ENCODE measurements at places on chromosomes 4 and X. TPM values are rescaled to one million over a fixed set of nuclear protein-coding genes. Genes with fewer than 3 reads are reported as not detected.

Gene MAGEA4
- total RNA-seq: not detected

Gene SLC7A11
- total RNA-seq: 194 TPM

Gene FAM47B
- total RNA-seq: not detected

Gene SOD3
- 5.0 TPM for total RNA-seq

Gene DGAT2L6
- not detected for total RNA-seq

Gene SMIM43
- total RNA-seq: 1.1 TPM

Gene CTSO
- 38.3 TPM for total RNA-seq

Gene APLN
- total RNA-seq: 5.3 TPM

Gene LRIT3
- 0.30 TPM for total RNA-seq

Gene ITIH6
- total RNA-seq: 0.22 TPM

Gene SPANXC
- not detected for total RNA-seq

Gene VCX2
- total RNA-seq: not detected

Gene DACH2
- total RNA-seq: 9.0 TPM

Gene FTHL17
- total RNA-seq: not detected

Gene ADH7
- not detected for total RNA-seq

Gene CRMP1
- total RNA-seq: 124 TPM

Gene MAGEA10
- total RNA-seq: not detected

Gene LINC00632
- total RNA-seq: 60.2 TPM

Gene HMGN5
- total RNA-seq: 4.1 TPM

Gene CXXC4
- total RNA-seq: 10.2 TPM

Gene CPZ
- total RNA-seq: 34.4 TPM

Gene SLC9B1
- total RNA-seq: 9.7 TPM

Gene CCKAR
- total RNA-seq: 3.5 TPM

Gene RTL3
- not detected for total RNA-seq

Gene INTU
- 24.4 TPM for total RNA-seq

Gene RRH
- total RNA-seq: 0.44 TPM

Gene EDNRA
- 50.6 TPM for total RNA-seq

Gene CT55
- total RNA-seq: 0.17 TPM

Gene MAGEB16
- not detected for total RNA-seq

Gene EGFL6
- 27.8 TPM for total RNA-seq

Gene TRAPPC2
- total RNA-seq: 38.8 TPM

Gene CD38
- total RNA-seq: 7.1 TPM

Gene CD99L2
- total RNA-seq: 94.0 TPM

Gene USP51
- total RNA-seq: 12.0 TPM

Measured in spinal cord (tissue), 10 donors.